GM18507 (cell line): ENCODE measurements at places on chromosomes 1 and 21.

DNA sequence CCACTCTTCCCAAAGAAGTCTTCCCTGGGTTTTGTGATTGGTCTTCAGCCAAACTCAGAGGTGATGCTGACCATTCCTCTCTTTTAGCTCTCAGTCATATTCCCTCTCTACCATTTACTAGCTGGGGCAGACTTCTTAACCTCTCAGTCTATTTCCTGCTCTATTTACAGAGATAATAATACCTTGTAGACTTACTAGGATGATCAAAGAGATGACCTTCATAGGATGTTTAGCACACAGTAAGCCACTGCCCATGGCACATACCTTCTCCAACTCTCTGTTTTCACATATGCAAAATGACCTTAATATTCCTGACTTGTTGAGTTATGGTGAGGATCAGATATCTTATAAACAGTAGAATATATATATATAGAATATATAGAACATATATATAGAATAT lies 106.2 kb upstream of the L1TD1 start:
- no peak for DNase-seq

- no peak for DNase-seq
These were observed 14.0 kb downstream of the LPGAT1 start for GRCh38 chr1:211816586-211816985.

DNA sequence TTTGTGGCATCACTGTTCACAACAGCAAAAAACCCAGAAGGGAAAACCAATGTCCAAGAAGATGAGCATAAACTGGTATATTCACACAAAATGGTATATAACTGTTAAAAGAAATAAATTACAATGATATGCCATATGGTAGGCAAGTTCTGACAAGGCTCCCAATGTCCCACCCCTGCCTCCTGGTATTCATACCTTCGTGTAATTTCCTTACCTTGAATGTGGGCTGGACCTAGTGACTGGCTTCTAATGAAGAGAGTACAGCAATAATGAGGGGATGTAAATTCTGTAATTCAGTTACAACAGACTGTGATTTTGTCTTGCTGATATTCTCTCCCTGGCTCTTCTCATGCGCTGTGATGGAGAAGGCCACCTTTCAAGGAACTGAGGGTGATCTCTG lies 9.3 kb downstream of the ANKRD45 start:
- no peak for DNase-seq

DNA sequence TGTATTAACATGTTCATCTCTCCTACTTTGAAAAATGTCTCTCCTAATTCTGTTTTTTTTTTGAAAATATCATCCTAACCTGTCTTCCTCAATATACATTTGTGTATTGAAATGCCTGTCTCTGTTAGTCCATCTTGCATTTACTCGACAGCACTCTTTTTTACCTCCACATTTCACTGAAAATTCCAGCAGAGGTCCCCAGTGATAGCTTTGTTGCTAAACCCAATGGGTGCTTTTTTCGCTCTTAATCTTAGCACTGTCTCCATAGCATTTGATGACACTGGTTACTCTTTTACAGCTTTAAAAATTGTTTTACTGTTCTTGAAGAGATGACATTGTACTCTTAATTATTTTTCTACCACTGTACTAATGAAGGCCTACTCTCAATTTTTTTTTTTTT lies 10.8 kb downstream of the OSBPL9 start:
- DNase-seq: no peak

GRCh38 chr1:47711184-47711847 lies 273.5 kb downstream of the FOXD2 start:
- no peak for DNase-seq

DNA sequence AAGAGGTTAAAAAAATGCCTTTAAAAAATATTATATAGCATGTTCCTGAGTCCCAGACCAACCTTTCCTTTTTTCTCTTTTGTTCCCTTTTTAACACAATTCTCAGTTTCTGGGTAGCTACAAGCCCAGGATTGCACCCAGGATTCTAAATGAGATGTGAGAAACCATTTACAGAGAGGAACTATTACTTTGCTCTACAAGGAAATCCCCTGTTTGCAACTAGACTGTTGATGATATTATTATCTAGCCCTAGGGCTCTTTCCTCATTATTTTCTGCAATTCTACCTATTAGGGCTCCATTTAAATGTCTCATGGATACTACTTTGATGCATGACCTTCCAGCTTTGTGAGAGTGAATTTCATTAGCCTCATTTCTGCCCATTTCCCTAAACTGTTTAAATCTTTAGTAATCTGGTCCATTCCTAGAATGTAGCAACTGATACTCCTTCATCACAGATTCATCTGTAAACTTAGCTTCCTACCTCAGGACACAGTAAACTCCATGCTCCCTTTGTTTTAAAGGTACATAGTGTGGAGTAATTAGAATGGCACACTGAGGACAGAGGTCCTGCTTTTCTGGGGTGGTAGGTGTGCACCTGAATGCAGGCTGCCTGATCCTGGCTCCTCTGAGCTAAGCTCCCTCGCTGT lies 7.1 kb upstream of the KIF14 start:
- no peak for DNase-seq

DNA sequence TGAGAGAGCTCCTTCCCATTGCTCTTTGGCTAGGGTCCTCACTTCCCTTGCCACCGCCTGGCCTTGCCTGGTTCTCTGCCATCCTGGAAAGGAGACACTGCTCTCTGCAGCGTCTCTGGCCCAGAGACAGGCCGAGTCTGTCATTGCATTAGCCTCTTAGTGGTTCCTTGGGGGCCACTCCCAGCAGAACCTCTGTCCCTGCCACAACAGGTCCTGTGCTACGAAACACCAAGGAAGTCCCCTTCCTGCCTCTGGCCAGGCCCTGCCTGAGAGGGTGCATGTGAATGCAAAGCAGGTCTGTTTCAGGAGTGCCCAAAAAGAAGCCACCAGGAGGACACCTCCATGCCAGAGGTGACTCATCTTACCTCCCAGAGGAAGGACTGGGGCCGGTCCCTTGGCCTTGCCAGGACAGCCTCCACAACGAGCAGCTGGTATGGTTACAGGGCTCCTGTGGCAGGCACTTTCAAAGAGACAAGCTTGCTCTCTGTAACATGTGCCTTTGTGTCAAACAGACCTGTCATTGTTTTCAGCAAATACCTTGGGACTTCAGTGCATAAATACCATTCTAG lies 59.6 kb downstream of the VPS26C start:
- DNase-seq: peak; percentile 42

- no peak for DNase-seq
These were observed 27.5 kb upstream of the NCAM2 start for GRCh38 chr21:20970691-20971090.

GRCh38 chr1:77976433-77977076 lies 2.3 kb downstream of the FUBP1 start:
- DNase-seq: no peak

DNA sequence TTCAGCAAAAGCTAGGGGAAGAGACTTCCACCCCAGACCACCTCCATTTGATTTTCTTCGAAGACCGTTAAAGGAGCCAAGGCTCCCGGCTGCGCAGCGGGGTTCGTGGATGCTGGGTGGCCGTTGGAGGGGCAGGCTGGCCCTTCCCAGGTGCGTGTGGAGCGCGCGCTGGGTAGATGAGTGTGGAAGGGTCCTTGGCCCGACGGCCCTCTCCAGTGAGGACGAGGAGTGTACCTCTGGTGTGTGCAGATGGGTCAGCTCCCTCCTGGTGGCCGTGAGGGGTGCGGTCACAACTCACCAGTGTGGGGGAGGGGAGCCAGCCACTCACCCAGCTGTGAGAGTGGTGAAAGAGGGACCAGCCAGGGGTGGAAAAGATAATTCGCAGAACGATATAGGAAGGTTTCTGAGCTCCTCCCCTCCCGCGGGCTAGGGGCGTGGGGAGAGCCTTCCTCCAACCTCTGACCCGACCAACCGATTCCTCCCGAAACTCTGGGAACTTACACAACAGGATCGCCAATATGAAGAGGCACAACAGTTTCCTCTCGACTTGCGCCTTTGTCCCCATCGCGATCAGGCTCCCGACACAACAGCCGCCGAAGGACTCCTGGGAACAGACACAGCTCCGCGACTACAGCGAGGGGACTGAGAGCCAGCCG lies at the start of gene F11R:
Gene F11R, minus strand, starts transcription at position 644 of the 656 bp plus-strand sequence. Its CDS starts 79 bp downstream, at position 565.
- DNase-seq: no peak

DNA sequence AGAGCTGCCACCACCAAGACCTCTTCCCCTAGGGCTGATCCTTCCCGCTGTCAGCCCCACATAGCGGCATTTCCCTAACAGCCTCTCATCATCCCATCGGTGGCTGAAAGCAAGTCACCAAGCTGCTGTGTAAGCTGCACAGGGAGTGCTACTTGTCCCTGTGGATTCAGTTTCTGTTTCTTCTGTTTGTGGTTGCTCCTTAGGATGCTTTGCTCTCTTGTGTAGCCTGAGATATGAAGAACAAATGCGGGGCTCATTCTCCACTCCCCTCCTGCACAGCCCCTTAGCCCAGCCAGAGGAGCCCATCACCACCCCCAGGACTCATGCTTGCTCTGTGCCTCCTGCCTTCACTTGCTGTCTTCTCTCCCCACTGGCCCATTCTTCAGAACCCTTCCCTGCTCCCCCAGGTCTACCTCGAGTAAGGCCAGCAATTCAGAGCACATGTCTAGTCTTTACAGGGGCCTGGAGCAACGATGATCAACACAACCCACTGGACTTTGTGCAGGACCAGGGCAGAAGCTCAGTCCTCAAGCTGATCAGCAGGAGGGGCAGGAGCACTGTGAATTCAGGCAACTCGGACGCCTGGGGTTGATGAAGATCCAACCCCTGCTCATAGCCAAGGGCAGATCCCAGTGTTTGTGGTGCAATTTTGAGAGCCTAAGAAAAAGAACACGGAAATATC lies 82.6 kb upstream of the GALNT2 start:
- no peak for DNase-seq

GRCh38 chr21:41744028-41744930 lies 22.6 kb downstream of the RIPK4 start:
- no peak for DNase-seq

DNA sequence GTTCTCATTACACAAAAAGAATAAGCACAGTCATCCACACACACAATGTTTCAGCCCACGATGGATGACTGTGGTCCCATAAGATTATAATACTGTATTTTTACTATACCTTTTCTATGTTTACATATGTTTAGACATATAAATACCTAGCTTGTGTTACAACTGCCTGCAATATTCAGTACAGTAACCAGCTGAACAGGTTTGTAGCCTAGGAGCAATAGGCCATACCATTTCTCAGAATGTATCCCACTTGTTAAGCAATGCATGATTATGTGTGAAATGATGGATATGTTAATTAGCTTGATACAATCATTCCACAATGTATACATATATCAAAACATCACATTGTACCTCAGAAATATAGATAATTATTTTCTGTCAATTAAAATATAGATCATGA lies 33.2 kb upstream of the SAMD13 start:
- no peak for DNase-seq
